ENCODE measurements at places on chromosomes 5 and 9.
A peak's percentile ranks its signal among the peaks of the same experiment; 100 is the strongest.

GRCh38 chr9:70581214-70581954 lies 166.9 kb upstream of the KLF9 start:
- DNase-seq: no peak

GRCh38 chr9:128118971-128119665 lies 8.4 kb downstream of the PTGES2 start:
- no peak for DNase-seq

DNA sequence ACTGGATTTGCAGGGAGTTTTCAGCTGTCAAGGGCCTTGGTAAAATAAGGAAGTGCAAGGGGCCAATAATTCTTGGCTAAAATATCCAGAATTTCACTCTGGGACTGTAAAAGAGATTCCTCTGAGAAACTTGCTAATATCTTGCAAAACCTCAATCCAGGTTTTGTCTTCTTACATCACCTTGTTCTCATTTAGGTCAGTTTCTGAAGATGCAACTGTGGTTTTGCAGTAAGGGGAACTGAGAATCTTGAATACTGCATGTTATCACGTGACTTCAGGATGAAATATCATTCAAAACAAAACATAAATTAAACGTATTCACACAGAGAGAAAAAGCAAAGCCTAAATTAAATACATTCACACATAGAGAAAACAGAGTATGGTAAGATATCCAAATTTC lies 35.0 kb upstream of the RIC1 start:
- no peak for DNase-seq

DNA sequence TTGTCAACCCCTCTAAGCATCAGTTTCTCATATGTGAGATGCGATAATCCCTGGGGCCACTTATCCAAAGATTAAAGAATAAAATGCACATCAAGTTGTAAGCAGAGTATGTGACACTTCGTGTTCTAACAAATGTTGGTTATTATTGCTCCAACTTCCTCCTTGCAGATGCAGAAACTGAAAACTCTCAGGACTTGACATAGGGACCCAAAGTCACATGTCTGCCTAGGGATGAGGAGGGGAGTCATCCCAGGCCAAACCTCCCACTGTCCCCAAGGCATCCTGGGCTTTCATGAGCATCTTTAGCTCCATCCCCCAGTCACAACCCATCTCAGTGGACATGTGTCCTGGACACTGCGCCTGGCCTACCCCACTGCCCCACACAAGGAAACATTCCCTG lies 27.5 kb upstream of the SYK start:
- no peak for DNase-seq

DNA sequence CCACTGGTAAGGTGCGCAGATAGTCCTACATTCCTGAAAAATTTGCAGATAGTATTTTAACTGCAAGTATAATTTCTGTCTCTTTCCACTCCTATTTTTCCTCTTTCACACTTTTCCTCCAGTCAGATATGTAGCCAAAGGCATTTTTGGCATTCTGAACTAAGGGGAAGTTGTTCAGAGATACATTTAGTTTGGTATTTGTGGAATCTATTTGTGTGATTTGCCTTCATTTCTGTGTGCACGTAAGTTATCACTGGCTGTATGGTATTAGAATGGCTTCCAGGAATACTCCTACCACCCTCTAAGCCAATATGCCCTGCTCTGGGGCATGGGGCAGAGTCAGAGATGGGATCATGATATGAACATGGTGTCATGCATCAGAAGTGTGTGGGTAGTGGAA lies 45.8 kb upstream of the GRAMD2B start:
- no peak for DNase-seq

DNA sequence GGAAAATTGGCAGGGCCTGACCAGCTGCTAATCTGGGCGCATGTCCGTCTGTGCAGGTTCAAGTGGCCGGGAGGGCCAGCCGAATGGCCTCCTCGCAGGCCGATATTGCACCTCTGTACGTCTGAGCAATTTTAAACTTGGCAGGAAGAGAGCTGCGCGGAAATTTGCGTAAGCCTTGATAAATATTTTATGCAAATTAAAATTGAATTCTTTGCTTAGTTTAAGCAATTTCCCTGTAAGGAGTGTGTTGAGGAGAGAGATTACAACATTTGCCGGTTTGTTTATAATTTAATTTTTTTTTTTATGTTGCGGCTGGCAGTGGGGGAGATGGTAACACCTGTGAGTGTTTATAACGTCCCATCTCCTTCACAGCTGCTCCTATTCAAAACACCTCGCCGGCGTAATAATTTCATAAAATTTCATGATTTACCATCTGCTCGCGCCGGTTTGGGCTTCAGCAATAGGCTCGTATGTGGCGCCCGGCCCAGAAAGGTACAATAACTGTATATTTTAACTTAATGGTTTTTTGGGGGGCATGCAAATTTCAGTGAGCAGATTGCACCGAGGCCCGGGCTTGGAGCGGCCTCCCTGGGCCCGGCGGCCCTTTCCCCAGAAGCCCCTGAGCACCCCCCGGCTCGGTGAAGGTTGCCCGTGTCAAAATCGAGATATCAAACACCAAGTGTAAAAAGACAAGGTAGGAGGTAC lies 269.4 kb upstream of the MVB12B start:
- DNase-seq: no peak

GRCh38 chr9:134422301-134423090 lies 96.2 kb downstream of the RXRA start:
- peak; percentile 53 for DNase-seq
